ENCODE measurements at places on chromosomes 6 and 20.
A peak's percentile ranks its signal among the peaks of the same experiment; 100 is the strongest.

DNA sequence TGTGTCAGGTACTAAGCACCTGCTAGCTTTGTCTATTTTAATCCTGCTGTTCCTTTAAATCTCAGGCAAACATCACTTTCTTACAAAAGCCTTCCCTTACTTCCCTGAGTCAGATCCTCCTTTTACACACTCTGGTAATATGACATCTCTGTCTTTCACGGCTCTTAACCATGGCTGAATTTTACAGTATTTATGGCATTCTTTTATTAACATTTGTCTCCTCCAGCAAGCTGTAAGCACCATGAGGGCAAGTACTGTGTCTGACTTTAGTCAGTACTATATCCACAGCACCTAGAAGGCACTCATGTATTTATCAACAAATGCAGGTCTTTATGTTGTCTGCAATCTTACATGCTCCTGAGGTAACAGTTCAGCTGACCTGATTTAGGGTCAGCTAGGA, 33.7 kb upstream of the HBS1L start:
- DNase-seq, result no peak

DNA sequence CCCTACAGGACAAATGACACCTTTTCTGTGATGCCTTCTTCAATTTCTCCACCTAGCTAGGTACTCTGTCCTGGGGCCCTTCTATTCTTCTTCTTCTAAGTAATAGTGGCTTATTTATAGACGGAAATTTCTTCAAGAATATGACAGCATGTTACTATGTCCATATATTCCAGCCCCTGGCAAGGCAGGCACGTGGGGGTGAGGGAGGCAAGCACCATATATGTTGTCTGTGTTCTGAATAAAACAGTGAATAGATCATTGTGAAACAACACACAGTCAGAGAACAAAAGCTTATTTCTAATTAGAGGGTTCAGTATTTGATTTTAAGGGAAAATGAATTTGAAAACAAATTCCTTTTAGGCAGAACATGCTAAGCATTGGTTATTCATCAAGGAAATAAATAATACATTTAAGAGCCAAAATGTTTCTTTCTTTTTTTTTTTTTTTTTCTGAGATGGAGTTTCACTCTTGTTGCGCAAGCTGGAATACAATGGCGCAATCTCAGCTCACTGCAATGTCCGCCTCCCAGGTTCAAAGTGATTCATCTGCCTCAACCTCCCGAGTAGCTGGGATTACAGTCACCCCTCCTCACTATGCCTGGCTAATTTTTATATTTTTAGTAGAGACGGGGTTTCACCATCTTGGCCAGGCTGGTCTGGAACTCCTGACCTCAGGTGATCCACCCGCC, 6.2 kb downstream of the HEBP2 start:
- no peak for DNase-seq

- DNase-seq, result no peak
Observed at GRCh38 chr20:62507323-62507722, 31.5 kb upstream of the GATA5 start.

GRCh38 chr6:1773700-1774099, 164.0 kb downstream of the FOXC1 start:
- no peak for DNase-seq

- DNase-seq, result no peak
Observed at GRCh38 chr6:44132476-44132875, 5.1 kb downstream of the TMEM63B start.

- peak; percentile 91 for DNase-seq
Observed at GRCh38 chr20:64099086-64099786, 8.1 kb downstream of the NPBWR2 start.

GRCh38 chr20:3616250-3616649, 46.9 kb downstream of the GFRA4 start:
- DNase-seq, result no peak

DNA sequence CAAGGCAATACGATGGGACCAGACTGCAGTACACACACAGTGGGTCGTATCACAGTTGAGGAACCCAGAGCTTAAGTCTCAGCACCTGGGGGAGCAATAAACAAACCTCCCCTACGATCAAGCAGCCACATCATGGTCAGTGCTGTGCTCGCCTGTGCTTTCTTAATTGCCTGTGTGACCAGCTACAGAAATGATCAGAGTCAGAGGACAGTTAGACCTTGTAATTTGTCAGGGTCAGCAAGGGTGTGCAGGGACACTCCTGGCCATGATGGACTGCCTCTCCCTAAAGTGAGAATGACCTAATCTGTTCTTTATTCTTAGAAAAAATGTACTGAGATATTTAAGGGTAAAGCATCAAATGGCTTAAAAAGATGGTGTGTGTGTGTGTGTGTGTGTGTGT, 78.4 kb downstream of the OPRM1 start:
- no peak for DNase-seq

DNA sequence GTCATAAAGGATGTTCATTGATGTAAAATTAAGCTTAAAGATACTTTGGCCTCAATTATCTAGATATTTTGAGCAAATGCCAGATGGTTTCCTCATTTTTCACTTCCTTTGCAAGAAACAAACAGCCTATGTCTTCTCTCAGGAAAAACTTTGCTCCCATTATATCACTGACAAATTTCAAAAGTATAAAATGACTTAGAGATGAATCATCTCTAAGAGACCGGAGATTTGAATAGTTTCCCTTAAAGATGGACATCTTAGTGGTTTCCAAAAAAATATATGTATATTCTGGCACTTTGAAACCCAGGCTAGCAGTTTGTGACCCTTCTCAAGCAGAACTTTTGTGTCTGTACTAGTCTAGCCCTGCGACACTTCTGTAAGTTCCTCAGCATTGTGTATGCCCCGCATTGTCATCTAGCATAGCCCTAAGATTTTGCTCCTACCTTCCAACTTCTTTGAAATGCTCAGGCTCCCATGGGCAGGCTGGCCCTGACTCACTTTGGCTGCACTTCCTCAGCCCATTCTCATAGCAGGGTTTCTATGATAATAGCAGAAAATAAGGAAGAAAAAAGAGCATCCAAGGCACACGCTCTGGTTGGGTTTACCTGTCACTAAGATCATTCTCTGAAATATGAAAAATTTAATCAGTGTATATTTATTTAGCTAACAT, 25.7 kb upstream of the POU3F2 start:
- DNase-seq, result no peak

GRCh38 chr6:11607383-11607782, 69.8 kb downstream of the TMEM170B start:
- DNase-seq, result no peak
